ENCODE measurements at places on chromosomes 5 and 9.

- DNase-seq: no peak
Measured at GRCh38 chr9:124439086-124439485, 11.2 kb upstream of the ADGRD2 start.

- DNase-seq: no peak
Measured at GRCh38 chr5:142613271-142613671, 72.6 kb downstream of the FGF1 start.

- no peak for DNase-seq
Measured at GRCh38 chr9:134783699-134784039, 96.9 kb upstream of the FCN2 start.

DNA sequence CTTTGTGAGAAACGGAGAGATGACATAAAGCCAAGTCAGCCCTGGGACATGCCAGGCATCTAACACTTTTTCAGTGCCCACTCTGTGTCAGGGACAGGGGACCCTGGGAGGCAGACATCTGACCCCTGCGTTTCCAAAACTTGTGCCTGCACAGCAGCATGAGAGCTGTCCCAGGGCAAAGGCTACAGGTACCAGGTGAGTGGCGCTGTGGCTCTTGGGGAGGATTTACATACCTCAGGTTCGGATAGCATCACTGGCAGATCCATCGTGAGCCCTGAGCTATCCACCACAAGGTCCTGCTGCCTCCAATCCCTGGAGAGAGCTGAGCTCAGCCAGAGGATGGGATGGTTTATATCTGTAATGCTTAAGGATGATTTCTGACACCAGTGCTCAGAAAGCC is 52.4 kb downstream of the FSTL4 start:
- DNase-seq: no peak

DNA sequence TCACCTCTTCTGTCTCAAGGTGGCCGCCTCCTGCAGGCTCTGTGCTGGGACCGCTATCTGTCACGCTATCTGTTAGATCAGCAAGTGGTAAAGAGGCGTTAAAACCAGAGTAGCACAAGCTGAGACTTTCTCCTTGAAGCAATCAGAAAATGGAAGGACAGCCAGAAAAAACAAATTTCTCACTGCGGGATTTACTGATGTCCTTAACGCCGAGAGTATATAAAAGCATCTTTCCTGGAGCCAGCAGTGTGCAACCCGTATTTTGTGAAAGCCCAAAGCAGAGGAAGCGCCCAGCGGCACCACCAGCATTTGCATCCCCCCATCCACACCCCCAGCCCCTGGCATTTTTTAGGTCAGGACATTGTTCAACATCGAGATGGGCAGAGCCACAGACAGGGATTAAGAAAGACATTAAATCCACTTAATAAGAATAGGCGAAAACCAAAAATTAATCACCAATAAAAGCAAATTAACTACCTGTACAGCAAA is 48.6 kb downstream of the DUSP1 start:
- DNase-seq: no peak
